Stimulated activated CD8-positive, alpha-beta memory T cell treated with anti-CD3 and anti-CD28 coated beads, Interleukin-15, amount 100 ng/mL, for 1 hour (primary cell): ENCODE measurements at places on chromosomes 7 and 10.

- no peak for DNase-seq
Measured at GRCh38 chr7:139200382-139200781, 30.7 kb upstream of the UBN2 start.

DNA sequence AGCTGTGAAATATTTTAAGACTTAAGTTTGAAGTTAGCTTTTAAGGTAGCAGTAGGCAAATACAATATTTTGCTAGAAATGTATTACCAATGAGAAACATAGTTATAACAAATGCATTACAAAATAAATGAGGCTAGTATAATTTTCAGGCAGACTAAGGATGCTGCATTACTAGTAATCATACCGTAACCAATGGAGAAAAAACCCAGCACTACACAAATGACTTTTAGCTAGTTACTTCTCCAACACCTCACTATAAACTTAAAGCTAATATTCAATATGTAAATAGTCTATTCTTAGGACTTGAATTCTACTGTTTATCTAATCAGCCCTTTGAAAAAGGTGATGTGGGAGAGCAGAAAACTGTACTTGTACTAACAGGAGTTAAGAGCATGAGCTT is 285.3 kb upstream of the KLF14 start:
- no peak for DNase-seq

- no peak for DNase-seq
Measured at GRCh38 chr10:72226418-72227027, 10.4 kb upstream of the ASCC1 start.

- peak; percentile 27 for DNase-seq
Measured at GRCh38 chr10:117167789-117168674, 29.3 kb upstream of the KCNK18 start.

DNA sequence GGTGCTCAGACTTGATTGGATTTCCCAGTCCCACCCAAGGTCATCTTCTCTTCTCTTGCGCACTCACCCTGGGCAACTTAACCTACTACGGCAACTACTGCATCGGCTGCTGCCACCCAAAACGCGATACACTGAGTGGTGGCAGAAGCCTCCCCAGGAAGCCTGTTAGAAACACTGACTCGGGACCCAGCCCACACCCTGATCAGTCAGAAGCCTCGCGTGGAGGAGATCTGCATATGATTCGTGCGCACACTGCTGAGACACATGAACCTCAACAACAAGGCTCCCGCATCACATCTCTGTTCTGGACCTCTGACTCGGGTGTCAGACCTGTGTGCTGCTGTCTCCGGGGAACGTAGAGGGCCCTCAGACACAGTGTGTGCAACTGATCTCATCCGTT is 419.5 kb downstream of the PAXIP1 start:
- no peak for DNase-seq

DNA sequence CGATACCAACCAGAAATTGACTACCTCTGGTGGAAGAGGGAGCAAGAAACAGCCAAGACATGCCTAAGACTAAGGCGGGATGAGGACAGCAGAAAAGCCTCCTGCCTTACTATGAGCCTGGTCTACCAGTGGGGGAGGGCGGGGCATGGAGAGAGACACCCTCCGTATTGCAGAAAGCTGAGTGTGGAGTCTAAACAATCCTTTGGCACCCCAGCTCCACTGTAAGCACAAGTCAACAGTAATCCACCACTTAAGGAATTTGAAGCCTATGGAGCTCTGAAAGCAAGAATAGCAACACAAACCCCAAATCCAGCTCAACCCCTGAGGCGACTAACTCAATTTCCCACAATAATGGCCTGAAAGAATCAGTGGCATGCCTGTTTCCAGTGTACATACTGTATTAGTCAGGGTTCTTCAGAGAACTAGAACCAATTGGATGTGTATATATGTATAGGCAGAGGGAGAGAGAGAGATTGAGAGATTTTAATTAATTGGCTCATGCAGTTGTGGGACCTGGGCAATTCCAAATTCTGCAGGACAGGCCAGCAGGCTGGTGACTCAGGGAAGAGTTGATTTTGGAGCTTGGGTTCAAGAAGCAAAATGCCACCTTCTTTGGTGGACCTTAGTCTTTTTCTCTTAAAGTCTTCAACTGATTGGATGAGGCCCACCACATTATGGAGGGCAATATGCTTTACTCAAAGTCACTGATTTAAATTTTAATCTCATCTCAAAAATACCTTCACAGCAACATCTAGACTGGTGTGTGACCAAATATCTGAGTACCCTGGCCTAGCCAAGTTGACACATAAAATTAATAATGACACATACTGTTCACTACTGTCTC is 13.5 kb downstream of the PPIF start:
- DNase-seq, result no peak

DNA sequence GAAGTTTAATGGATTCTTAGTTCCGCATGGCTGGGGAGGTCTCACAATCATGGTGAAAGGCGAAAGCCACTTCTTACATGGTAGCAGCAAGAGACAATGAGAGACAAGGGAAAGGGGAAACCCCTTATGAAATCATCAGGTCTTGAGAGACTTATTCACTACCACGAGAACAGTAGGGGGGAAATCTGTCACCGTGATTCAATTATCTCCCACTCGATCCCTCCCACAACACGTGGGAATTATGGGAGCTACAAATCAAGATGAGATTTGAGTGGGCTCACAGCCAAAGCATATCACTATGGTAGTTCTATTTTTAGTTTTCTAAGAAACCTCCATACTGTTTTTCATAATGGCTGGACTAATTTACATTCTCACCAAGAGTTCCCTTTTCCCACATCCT is 36.7 kb downstream of the SPAM1 start:
- DNase-seq, result no peak

DNA sequence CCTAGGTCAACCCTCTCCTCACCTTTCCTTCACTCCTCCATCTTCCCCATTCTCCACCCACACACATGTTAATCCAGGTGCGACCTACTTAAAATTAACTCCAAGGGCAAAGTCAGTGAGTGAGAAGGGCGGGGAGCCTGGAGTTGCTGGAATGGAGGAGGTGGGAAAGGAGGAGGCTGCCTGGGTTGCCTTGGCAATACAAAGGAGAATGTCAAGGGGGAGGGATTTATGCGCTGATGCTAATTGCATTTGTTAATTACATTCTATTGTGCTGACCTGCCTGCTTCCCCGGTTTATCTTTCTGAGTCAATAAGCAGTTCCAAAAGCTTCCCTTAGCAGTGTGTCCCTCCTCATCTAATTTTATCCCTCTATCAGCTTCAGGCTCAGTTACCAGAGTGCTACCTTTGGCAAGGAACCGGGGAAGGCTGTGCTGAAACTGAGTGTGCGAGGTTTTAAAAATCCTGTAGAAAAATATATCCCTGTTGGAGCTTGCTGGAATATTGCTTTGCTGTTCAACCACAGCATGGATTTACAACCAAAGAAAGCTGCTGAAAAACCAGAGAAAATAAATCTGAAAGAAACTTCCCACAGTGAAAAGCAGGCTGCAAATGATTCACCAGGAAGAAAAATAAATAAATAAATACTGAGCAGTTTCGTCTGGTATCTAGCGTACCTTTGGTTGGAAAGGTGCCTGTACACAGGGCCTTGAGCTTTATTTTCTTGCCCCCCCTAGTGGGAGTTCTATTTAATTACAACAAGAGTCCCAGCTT is 113.2 kb upstream of the DGKB start:
- no peak for DNase-seq

DNA sequence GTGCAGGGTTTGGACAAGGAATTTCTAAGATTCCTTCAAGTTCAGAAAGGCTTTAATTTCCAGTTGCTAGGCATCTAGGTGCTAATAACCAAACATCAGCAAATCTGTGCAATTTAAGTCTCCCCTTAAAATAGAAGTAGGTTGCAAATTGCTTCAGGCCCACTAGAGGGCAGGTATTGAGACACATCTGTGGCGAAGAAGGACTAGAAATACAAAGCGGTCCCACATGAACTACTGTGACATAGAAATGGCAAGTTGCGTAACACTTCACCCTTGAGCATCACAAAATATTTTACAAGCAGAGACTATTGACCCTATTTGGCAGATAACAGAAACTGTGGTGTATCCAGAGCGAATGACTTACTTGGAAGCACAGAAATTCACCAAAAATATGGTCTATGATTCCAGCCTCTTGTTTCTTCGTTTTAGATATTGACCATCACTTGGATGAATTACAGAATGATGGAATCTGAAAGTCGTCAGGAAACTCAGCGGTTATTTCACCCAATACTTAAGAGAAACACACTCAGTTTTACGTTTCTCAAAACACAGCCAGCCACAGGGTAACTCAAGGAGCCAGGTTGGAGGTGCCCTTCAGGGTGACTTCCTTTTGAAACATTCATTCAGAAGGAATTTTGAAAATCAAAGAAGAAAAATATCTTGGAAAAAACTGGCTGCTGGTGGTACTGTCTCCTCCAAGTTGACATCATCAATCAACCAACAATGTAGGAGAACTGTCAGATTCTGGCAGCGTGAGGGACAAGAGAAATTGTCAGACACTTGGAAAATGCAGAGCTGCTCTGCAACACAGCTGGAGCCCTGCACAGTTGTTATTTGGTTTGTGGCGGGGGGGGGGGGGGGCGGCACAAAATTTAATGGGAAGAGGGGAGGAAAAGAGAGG is 256.3 kb upstream of the MINDY3 start:
- DNase-seq, result no peak

GRCh38 chr7:3218411-3219225 is 82.4 kb upstream of the SDK1 start:
- DNase-seq, result no peak

- no peak for DNase-seq
Measured at GRCh38 chr7:98568891-98569290, 48.2 kb upstream of the NPTX2 start.

DNA sequence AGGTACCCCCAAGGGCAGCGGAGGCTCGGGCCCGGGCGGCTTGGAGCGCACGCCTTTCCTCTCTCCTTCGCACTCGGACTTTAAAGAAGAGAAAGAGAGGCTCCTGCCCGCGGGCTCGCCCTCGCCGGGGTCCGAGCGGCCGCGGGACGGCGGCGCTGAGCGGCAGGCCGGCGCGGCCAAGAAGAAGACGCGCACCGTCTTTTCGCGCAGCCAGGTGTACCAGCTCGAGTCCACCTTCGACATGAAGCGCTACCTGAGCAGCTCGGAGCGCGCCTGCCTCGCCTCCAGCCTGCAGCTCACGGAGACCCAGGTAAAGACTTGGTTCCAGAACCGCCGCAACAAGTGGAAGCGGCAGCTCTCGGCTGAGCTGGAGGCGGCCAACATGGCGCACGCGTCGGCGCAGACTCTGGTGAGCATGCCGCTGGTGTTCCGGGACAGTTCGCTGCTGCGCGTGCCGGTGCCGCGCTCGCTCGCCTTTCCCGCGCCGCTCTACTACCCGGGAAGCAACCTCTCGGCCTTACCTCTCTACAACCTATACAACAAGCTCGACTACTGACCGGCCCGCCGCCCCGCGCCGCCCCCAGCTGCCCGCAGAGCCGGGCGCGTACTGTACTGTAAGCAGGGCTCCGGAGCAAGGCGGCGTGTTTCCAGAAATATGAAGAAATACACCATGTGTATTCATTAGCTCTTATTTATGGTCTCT is 1.8 kb downstream of the HMX2 start:
- no peak for DNase-seq

GRCh38 chr7:95527776-95528250 is 42.1 kb downstream of the ASB4 start:
- no peak for DNase-seq

DNA sequence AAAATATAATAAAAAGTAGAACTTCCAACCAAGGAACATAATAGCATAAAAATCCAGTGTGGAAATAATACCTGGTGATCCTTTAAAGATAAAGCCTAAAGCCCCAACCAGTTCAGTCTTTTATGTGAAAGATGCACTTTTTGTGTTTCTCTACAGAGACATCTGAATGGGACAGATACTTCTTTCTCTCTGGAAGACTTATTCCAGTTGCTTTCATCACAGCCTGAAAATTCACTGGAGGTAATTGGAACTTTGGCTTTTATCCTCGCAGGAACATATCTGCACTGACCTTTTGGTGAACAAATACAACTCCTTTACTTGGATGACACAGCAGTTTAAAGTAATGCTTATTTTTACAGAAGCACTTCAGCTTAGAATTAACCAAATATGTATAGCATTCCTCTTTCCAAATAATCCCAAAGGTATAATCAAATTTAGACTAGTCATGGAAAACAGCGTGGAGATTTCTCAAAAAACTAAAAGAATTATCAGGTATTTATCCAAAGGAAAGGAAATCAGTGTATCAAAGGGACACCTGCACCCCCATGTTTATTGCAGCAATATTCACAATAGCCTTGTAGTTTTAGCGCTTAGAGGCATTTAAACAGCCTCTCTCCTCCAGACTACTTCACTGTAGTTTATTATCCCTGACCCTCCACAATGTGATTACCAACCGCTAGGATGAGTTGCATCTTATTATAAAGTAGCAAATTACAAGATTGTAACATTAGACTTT is 16.8 kb downstream of the HNRNPA2B1 start:
- DNase-seq, result no peak

DNA sequence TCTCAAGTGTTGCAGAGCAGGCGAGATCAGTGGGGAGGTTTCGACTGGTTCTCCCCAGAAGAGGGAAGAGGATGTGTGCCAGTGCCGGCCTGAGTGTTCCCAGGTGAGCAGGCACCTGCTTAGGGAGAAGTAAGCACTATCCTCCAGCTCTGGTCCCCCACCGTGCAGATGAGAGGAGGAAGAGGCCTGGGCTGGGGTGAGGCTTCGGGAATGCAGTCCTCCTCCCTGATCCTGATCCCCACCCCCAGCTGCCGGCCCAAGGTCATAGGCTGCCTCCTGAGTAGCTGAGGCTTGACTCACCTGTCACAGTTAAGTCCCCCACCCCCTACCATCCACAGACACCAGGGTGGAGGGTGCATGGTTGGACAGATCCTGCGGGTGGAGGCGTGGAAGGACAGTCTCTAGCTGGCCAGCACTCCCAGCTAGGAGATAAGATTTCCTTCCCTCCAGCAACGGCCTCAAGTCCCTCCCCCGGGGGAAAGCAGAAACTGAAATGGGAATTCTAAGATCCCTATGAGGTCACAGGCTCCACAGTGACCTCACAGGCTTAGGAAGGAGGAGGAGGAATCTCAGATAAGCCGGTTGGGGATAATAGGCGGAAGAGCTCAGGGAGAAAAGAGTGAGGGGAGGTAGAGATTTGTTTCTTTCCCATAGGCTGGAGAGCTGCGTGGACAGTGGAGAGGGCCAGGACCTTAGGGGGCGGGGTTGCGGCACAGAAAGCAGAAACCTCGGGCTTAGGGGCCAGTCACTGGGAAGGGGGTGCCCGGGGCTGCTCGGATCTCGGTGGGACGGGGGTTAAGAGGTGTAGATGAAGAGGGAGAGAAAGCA is 1.0 kb downstream of the LRCH4 start:
- no peak for DNase-seq

DNA sequence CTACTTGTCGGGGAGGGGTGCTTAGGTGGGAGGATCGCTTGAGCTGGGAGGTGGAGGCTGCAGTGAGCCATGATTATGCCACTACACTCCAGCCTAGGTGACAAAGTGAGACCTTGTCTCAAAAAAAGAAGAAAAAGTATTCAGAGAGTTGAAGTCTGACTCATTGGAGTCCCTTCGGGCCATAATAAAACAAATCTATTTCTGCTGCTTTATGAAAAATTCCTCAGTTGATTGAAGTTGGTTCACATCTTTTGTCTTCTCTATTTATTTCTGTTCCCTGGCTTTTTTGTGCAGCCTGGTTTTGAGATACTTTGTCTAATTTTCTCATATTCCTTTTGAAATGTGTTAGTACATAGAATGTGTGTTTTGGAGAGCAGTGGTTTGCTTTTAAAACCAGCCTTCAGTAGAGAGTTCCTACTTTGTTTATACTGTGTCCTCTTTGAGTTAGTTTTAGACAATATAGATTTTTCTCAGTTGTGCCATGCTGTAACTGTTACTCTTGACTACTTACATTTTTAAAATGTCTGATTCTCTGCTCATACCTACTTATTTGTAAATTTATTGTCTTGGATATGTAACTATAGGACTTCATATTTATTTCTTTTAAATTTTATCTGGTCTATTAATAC is 36.7 kb downstream of the LUC7L2 start:
- no peak for DNase-seq

GRCh38 chr10:121935702-121936101 is 7.9 kb upstream of the ATE1 start:
- no peak for DNase-seq
